ENCODE measurements at places on chromosomes 1 and 21.
A peak's percentile ranks its signal among the peaks of the same experiment; 100 is the strongest.

DNA sequence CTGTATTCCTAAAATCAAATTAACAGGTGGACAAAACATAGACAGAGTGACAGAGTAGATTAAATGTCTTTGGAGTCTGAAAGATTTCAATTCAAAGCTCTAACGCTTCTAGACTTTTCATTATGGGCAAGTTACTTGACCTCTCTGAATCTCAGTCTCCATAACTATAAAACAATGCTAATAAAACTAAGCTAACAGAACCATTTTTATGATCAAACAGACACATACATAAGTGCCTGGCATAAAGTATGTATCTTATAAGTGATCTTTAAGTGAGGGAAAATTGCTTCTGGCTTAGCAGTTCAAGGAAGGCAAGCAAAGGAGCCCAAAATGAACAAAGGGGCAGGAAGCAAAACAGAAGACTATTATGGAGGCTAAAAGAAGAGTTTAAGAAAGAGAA is 216.8 kb upstream of the TNR start:
- no peak for DNase-seq

GRCh38 chr1:163263818-163264655 is 57.7 kb upstream of the NUF2 start:
- no peak for DNase-seq

- DNase-seq: no peak
Measured at GRCh38 chr1:247531937-247532336, 4.3 kb downstream of the OR2C3 start.

GRCh38 chr1:187942986-187943385 is 1114.2 kb downstream of the PLA2G4A start:
- no peak for DNase-seq

GRCh38 chr1:59233444-59233843 is 63.5 kb upstream of the FGGY start:
- no peak for DNase-seq

DNA sequence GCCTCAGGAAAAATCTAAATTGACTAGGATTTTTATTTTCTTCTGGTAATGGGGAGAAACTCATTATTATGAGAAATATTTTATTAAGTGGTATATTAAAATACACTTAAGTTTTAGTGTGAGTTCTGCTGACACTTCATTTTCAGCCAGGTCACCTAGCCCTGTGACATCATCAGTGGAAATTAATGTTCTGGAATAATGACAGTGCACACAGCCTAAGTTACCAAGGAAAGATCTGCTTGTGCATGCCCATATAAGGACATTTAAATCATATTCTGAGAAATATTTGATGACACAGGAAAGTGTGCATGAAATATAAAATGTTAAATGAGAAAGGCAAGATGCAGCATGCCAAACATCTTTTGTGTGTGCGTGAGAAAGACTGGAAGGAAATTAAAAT is 102.0 kb downstream of the KIF14 start:
- no peak for DNase-seq

DNA sequence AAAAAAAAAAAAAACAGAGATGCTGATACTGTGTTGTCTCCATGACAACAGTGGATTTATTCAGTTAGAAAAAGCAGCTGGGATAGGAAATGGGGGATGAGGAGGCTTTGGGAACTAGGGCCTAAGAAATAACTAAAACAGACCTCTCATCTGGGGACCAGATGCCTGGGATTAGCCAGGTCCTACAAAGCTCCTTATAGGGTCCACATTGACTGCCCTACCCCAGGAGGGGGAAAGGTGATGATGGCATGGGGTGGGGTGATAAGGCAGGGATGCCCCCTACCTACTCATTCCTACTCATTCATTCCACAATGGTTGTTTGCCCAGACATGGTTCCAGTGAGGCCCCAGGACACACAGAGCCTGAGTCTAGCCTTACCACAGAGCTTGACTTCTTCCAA is 131.2 kb downstream of the PLXNA2 start:
- DNase-seq: no peak

GRCh38 chr21:36155603-36156338 is 853 bp upstream of the DOP1B start:
- DNase-seq: no peak

- peak; percentile 92 for DNase-seq
Measured at GRCh38 chr1:44405031-44405797, at the start of gene RNF220. Gene RNF220 (plus strand): TSS chr1:44405255.

DNA sequence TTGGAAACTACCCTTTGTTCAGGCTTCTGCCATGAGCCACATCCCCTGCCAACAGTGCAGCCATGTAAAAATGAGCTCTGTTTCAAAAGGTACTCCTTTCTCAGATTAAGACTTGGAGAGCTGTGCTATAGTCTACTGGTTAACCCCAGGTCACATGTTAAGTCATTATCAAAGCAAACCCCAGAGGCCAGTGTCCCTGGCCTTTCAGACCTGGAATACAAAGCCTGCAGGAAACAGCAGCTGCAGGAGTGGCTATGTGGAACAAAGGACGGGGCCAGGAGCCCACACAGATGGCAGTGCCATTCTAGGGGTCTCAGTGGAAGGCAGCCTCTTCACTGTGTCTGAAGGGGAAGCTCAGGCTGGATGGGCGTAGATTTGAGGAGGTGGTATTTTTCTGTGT is 6.7 kb downstream of the ZNF496 start:
- DNase-seq: no peak

- no peak for DNase-seq
Measured at GRCh38 chr1:230176326-230176725, 109.3 kb downstream of the GALNT2 start.

DNA sequence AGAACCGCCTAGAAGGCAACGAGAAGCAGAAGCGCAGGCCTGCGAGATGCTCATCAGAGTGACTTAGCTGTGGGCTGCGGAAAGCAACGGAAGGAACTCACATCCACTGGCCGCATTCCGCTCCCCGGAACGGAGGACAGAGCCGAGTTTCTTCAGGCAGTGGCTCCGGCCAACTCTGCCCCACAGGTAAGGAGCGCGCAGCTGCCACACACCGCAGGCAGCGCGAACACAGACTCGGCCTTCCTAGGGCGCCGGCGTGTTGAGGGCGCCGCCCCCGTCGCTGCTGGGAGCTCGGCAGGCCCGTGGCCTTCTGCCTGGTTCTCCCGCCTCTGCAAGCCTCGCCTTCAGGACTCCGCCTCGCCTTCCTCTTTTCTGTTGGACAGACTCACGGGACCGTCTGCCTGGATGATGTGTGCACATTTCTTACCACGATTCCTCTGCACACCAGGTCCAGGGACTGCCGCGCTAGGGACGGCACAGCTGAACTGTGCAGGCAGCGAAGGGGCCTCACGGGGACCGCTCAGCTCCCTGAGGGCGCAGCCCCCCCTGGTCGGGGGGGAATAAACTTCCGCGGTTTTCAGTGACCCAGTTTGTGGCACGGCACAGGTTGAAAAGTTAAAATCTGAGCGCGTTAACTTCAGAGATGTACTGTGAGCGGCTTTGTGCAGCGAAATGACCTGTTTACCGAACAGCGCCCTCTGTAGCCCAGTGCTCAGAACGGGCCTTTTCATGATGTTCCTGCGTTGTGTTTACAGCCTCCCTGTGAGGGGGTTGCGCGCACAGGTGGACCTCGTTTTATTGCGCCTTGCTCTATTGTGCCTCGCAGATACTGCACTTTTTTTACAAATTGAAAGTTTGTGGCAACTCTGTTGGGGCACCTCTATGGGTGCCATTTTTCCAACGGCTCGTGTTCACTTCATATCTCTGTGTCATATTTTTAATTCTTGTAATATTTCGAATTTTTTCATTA is 15.8 kb downstream of the TCP10L start:
- DNase-seq: peak; percentile 56

- DNase-seq: no peak
Measured at GRCh38 chr1:11541956-11542355, 63.0 kb downstream of the DISP3 start.

- DNase-seq: no peak
Measured at GRCh38 chr1:226831953-226832352, 38.5 kb upstream of the PSEN2 start.

- DNase-seq: no peak
Measured at GRCh38 chr1:46393510-46393909, 607 bp upstream of the FAAH start.

DNA sequence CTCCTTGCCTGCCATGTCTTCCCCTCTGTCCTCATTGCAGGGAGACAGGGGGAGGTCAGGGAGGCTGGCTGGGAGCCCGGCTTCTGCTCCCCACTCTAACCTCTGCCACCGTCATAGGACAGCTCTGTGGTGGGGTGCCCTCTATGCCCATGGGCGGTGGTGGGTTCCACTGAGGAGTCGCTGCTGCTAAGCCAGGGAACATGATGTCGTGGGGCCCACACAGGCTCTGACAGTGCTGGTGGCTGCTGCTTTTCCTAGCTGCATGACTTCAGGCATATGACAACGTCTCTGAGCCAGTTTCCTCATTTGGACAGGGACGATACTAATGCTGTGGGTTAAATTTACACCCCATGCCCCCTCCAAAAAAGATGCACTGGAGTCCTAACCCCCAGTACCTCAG is 14.7 kb downstream of the KCNA10 start:
- no peak for DNase-seq

DNA sequence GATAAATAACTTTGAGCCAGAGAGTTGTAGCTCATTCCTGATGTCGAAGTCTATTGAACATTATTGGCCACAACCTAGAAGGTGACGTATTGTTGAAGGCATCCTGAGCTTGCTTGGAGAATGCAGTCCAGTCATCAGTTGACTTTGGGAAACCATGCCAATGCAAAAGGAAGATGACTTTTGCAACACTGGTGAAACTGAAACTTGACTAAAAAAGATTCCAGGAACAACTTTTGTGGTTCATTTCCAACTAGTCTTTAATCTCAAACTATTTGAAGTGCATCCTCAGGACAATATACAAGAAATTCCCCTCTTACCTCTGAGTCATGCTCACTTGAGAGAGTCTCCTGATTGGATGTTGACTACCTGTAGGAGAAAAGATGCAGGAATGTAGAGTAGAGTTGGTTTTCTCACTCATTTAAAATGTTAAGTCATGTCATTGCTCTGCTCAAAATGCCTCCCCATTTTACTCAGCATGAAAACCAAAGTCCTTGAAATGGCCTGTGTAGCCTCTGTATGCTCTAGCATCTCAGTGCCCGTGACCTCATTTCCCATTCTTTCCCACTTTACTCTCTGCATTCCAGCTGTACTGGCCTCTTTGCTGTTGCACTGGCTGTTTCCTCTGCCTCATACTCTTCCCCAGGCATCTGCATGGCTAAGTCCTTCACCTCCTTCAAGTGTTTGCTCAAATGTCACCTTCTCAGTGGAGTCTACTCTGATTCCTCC is 24.4 kb upstream of the LEPR start:
- DNase-seq: no peak

DNA sequence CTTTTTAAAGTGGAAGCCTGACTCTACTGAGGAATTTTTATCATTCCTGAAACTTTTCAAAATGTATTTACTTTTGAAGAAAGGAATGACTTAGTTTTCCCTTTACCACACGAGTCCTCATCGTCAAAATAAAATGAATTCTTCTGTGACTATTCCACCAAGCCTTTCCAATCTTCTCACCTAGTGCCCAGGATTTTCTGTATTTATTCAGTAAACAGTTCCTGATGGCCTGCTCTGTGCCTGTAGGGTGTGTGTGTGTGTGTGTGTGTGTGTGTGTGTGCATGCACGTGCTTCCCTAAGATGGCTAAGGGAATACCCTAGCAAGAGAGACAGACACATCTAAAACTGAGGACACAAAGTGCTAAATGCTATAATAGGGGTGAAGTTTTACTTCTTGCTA is 395.0 kb upstream of the USP24 start:
- DNase-seq: no peak

- no peak for DNase-seq
Measured at GRCh38 chr1:180116964-180117763, 37.5 kb upstream of the QSOX1 start.

DNA sequence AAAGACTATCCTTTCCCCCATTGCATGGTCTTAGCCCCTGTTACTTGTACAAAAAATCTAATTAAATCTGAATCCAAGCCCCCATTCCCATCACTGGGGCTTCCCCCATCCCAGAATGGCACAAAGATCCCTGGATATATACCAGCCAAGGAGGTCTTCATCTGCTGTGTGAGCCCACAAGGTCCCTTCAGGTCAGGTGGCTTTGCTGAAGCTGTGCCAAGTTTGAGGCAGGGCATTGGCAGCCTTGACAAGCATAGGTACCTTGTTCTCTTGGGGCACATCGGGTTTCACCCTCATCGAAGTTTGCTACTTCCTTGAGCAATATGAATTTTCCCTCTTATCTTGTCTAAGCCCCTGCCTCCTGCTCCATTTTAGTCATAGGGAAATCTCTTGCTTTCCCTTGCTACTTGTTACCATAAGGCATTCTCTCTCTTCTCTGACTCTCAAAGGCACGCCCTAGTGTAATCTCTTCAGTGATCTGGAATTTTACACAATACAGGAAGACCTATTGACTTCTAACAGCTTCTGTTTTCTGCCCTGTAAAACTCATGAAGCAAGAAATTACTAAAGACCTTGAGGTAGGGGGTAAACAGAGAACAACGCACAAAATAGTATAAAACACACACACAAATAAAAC is 71.4 kb upstream of the COG2 start:
- DNase-seq: no peak

- DNase-seq: no peak
Measured at GRCh38 chr1:84539972-84540371, 33.6 kb upstream of the GNG5 start.

GRCh38 chr21:43805275-43805800 is 16.0 kb downstream of the RRP1 start:
- DNase-seq: no peak

- DNase-seq: no peak
Measured at GRCh38 chr1:244881552-244882280, 17.4 kb upstream of the HNRNPU start.

DNA sequence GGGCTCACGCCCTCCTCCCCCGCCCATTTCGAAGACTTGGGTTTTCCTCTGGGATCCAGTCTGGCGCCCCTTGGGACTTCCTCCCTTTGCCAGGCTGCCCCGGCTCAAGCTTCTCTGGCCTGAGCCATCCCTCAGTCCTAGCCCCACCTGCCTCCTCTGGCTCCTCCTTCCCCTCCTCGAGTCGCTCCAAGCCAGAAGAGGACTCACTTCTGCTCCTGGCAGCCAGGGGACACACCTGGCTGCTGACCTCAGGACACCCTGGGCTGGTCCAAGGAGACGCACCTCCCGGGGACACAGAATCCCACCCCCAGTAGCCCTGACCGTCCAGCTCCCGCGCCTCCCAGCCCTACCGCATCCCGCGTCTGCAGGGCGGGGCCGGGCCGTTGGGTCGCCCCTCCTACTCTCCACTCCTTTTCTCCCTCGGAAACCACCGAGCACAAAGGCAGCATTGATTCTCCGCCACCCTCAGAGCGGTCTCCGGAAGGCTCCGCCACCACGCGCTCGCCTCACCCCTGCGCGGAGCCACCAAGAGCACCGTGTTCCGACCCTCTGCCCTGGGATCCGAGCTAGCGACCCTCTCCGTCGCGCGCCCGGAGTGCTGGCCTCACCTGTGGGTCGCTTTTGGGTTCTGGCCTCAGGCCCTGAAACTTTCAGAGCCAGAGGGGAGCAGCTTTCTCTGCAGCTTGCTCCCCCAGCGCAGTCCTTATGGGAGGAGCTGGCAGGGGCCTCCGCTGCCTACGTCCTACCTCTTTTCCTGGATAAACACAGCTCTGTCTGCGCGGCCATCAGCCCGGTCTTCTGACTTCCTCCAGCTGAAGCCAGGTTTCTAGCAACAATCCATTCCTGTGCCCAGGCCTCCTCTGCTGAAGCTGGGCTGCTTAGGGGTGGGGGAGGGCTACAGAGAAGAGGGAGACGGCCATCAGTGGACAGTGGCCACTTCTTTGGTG is at the start of gene C2CD4D:
C2CD4D (minus strand) TSS at position 364 of the 947 bp plus-strand sequence. CDS start 831 bp downstream, outside the sequence.
- no peak for DNase-seq

Data from GDM1 (cell line).